ENCODE measurements at places on chromosomes 1 and 21.

DNA sequence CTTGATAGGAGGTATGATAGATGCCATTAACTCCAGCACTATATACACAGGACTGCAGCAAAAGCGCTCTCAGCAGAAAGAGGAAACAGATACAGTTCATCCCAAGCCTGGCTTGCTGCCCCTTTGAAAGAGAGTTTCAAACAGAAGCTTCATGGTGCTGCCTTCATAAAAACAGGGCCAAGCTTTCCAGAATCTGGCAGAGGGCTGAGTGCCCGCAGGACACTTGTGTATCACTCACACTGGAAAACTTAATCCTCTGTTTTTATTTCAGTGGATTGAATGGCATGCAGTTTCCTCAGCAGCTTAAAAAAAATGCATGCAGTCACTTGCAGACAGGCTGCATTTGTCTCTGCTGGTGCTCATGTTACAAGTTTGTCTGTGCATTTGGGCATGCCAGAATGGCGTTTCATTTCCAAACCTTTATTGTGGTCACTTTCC, 40.4 kb downstream of the KCNJ15 start:
- H3K4me3 ChIP-seq: no peak overlapping the region
- peak overlapping the region; percentile 85 for H3K27ac ChIP-seq
- H3K4me1 ChIP-seq: peaks cover 69% of the 10 kb centered on the region
- DNase-seq: peak; percentile 89
- H3K36me3 ChIP-seq: no peaks in the 10 kb centered on the region

DNA sequence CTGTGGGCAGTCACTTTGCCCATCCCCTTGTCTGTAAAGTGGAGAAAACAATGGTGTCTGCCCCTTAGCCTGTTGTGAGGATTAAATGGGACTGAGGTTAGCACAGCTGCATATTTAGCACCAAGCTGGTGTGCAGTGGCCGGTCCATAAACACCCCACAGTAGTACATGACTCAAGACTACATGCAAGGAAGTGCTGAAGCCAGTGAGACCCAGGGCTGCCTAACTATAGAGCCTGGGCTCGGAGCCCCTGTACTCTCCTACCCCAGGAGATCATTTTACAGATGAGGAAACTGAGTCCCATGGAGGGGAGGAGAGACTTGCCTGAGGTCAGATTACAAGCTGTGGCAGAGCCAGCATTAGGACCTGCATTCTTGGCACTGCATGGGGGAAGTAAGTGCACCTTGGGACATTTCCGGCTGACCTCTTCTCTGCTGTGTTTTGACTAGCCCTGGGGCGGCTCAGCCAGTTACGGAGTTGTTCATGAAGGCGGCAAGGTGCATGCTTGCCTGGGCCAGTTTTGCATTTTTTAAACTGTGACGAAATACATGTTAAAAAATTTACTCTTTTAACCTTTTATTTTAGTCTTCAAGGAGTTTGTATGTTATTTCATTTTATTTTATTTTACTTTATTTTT, 3.2 kb downstream of the SERINC2 start:
- peak overlapping the region; percentile 24 for H3K27ac ChIP-seq
- no peak overlapping the region for H3K4me3 ChIP-seq
- H3K36me3 ChIP-seq: no peaks in the 10 kb centered on the region
- H3K27me3 ChIP-seq: no peaks in the 10 kb centered on the region
- DNase-seq: peak; percentile 77
- H3K4me1 ChIP-seq: peaks cover 5% of the 10 kb centered on the region

DNA sequence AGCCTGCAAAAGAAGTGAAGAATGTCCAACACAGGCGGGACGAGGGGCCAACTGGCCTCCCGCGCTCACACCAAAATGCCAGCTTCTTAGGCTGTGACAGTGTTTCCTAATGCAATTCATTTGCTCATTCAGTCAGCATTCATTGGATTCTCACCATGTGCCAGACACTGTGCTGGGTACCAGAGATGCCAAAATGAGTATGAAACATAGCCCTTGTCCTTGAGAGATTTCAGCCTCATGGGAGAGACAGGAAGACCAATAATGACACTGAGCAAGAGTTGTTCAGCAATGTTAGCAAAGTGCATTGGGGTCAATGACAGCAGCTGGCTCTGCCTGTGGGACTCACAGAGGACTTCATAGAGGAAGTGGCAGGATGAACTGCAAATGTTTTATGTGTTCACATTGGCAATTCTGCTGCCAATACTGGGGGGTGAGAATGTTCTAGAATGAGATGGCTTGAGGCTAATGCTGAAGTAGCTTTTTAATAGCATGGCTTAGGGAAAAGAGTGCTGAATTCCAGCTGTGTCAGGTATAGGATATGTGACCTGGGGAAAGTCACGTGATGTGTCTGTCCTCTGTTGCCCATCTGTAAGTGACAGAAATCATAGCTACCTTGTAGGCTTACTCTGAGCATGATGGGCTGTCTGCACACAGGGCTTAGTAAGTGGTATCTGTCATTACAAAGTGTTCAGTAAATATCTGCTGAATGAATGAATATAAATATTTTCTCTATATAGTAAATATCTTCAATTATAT, 58.3 kb upstream of the KIF26B start:
- H3K27me3 ChIP-seq: no peaks in the 10 kb centered on the region
- peak overlapping the region; percentile 34 for H3K27ac ChIP-seq
- no peaks in the 10 kb centered on the region for H3K36me3 ChIP-seq
- H3K4me3 ChIP-seq: no peak overlapping the region
- peaks cover 40% of the 10 kb centered on the region for H3K4me1 ChIP-seq

GRCh38 chr1:48285525-48285924, 63.0 kb downstream of the SLC5A9 start:
- H3K36me3 ChIP-seq: no peaks in the 10 kb centered on the region
- no peak overlapping the region for H3K4me3 ChIP-seq
- no peak for DNase-seq

DNA sequence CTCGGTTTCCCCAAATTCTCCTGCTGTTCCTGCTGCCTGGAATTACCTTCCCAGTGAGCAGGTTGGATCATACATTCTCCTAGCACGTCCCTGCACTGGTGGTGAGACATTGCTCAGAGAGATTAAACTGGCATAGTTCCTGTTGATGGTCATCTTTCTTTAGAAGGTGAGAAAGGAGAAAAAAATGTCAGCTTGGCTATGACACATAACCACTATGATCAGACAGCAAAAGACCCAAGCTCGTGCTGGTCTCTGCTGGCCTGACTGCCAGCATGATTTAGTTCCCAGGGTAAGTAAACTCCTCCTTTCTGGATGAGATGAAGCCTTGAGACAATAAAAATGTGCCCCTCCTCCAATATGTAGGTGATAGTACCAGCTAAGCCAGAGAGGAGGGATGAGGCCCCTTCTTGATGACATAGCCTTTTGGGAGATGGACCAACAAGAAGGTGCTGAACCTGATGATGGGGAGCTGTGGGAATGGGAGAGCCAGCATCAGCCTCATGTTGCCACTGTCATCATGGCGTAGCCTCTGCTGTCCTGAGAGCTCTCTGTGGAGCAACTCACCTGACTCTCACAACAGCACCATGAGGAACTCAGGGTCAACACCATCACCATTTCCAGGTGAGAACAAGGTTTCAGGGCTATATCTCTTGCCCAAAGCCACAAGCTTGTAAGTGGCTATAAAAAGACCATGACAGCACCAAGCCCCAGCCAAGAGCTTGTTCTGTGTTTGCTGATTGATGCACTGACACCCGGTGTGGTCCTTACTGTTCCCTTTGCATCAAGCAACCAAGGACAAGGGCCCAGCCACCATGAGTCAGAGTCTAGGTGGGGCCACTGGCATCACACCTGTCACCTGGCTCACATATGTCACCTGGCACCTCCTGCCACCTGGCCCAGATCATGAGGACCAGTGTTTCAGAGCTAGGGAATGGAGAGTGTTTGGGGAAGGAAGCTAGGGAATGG, 200.0 kb downstream of the MATN1 start:
- no peaks in the 10 kb centered on the region for H3K27me3 ChIP-seq
- no peak overlapping the region for H3K4me3 ChIP-seq
- H3K4me1 ChIP-seq: no peaks in the 10 kb centered on the region
- H3K27ac ChIP-seq: no peak overlapping the region
- no peaks in the 10 kb centered on the region for H3K36me3 ChIP-seq

- no peak for DNase-seq
- H3K4me1 ChIP-seq: peaks cover 23% of the 10 kb centered on the region
- no peak overlapping the region for H3K4me3 ChIP-seq
- no peak overlapping the region for H3K27ac ChIP-seq
- H3K27me3 ChIP-seq: no peaks in the 10 kb centered on the region
- H3K36me3 ChIP-seq: no peaks in the 10 kb centered on the region
Measured at GRCh38 chr1:3599816-3600215, 11.5 kb downstream of the MEGF6 start.

- H3K36me3 ChIP-seq: no peaks in the 10 kb centered on the region
- H3K27me3 ChIP-seq: no peaks in the 10 kb centered on the region
- H3K4me3 ChIP-seq: no peak overlapping the region
- H3K27ac ChIP-seq: no peak overlapping the region
- no peak for DNase-seq
Measured at GRCh38 chr1:194341587-194341986, 1155.2 kb upstream of the B3GALT2 start.

DNA sequence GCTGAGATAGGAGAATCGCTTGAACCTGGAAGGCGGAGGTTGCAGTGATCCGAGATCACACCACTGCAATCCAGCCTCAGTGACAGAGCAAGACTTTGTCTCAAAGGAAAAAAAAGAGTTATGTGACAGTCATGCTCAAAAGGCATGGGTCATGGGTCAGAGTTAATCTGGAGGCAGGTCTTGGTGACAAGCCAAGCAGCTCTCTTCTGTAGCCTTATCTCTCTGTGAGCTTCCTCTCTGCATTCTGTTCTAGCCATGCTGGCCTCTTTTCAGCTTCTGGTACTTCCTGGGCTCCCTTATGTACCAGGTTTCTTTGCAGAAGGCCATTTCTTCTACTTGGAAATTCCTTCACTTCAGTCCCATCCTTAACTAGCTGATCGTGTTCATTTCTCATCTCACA, 63.6 kb downstream of the NGF start:
- no peak overlapping the region for H3K4me3 ChIP-seq
- no peaks in the 10 kb centered on the region for H3K36me3 ChIP-seq
- DNase-seq: no peak

DNA sequence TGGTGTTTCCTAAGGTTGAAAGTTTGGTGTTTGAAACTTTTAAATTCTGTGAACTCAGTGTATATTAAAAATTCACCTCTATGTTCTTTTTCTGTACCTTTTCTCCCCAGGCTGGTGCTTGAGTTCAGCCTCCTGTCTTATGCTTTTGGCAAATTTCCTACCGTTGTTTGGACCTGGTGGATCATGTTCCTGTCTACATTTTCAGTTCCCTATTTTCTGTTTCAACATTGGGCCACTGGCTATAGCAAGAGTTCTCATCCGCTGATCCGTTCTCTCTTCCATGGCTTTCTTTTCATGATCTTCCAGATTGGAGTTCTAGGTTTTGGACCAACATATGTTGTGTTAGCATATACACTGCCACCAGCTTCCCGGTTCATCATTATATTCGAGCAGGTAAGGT, 24.9 kb upstream of the AXDND1 start:
- no peak overlapping the region for H3K4me3 ChIP-seq
- peaks cover 11% of the 10 kb centered on the region for H3K36me3 ChIP-seq
- no peak for DNase-seq
- H3K4me1 ChIP-seq: no peaks in the 10 kb centered on the region
- H3K27ac ChIP-seq: no peak overlapping the region

- no peak for DNase-seq
- no peak overlapping the region for H3K27ac ChIP-seq
- no peaks in the 10 kb centered on the region for H3K36me3 ChIP-seq
- H3K27me3 ChIP-seq: no peaks in the 10 kb centered on the region
- no peak overlapping the region for H3K4me3 ChIP-seq
Measured at GRCh38 chr1:201517631-201518030, 10.7 kb upstream of the CSRP1 start.

GRCh38 chr1:2290595-2291510, 62.7 kb downstream of the SKI start:
- H3K4me1 ChIP-seq: peaks cover 82% of the 10 kb centered on the region
- H3K27ac ChIP-seq: peak overlapping the region; percentile 79
- no peak overlapping the region for H3K4me3 ChIP-seq

GRCh38 chr1:155245163-155245524, 10.1 kb downstream of the ENTREP3 start:
- no peaks in the 10 kb centered on the region for H3K27me3 ChIP-seq
- peak overlapping the region; percentile 35 for H3K4me3 ChIP-seq
- no peaks in the 10 kb centered on the region for H3K36me3 ChIP-seq
- H3K4me1 ChIP-seq: peaks cover 16% of the 10 kb centered on the region
- no peak for DNase-seq

- H3K4me1 ChIP-seq: no peaks in the 10 kb centered on the region
- H3K4me3 ChIP-seq: no peak overlapping the region
- H3K27ac ChIP-seq: no peak overlapping the region
- no peak for DNase-seq
- no peaks in the 10 kb centered on the region for H3K36me3 ChIP-seq
Measured at GRCh38 chr1:172268237-172268636, 152.2 kb upstream of the C1orf105 start.

DNA sequence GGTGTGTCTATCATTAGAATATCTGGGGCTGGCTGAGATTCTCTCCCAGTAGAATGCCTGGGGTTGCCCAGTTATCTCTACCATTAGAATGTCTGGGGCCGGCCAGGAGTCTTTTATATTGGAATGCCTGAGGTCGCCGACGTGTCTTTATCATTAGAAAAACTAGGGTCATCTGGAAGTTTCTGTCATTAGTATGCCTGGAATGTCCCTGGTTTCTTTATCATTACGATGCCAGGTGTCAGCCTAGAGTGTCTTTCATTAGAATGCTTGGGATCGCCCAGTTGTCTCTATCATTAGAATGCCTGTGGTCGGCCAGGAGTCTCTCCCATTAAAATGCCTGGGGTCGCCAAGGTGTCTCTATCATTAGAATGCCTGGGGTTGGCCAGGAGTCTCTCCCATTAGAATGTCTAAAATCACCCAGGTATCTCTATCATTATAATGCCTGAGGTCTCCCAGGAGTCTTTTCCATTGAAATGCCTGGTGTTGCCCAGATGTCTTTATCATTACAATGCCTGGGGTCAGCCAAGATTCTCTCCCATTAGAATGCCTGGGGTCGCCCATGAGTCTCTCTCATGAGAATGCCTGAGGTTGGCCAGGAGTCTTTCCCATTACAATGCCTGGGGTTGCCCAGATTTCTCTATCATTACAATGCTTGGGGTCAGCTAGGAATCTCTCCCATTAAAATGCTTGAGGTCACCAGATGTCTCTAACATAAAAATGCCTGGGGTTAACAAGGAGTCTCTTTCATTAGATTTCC, 53.2 kb downstream of the RNF187 start:
- H3K27me3 ChIP-seq: no peaks in the 10 kb centered on the region
- DNase-seq: no peak
- H3K27ac ChIP-seq: no peak overlapping the region
- H3K4me1 ChIP-seq: no peaks in the 10 kb centered on the region
- no peaks in the 10 kb centered on the region for H3K36me3 ChIP-seq
- no peak overlapping the region for H3K4me3 ChIP-seq

- no peak overlapping the region for H3K27ac ChIP-seq
- no peaks in the 10 kb centered on the region for H3K36me3 ChIP-seq
- H3K4me3 ChIP-seq: no peak overlapping the region
- no peaks in the 10 kb centered on the region for H3K4me1 ChIP-seq
- no peaks in the 10 kb centered on the region for H3K27me3 ChIP-seq
Measured at GRCh38 chr1:198241553-198241952, 84.8 kb downstream of the NEK7 start.

- H3K36me3 ChIP-seq: no peaks in the 10 kb centered on the region
- DNase-seq: no peak
- H3K4me1 ChIP-seq: no peaks in the 10 kb centered on the region
- no peak overlapping the region for H3K27ac ChIP-seq
- H3K27me3 ChIP-seq: no peaks in the 10 kb centered on the region
- no peak overlapping the region for H3K4me3 ChIP-seq
Measured at GRCh38 chr1:33610391-33610790, 137.9 kb downstream of the ZSCAN20 start.

- no peaks in the 10 kb centered on the region for H3K27me3 ChIP-seq
- H3K27ac ChIP-seq: peak overlapping the region; percentile 77
- H3K4me1 ChIP-seq: peaks cover 21% of the 10 kb centered on the region
Measured at GRCh38 chr1:19087737-19088594, 122.1 kb downstream of the UBR4 start.
